HFFc6 (cell line): ENCODE measurements at places on chromosomes 1 and 21. TPM values are rescaled to one million over a fixed set of nuclear protein-coding genes. Genes with fewer than 3 reads are reported as not detected.

Gene ANKRD35
- total RNA-seq: 1.0 and 2.3 TPM in 2 replicates

Gene TSTD1
- not detected in 3 replicates for total RNA-seq

Gene OR2T1
- total RNA-seq: not detected in 2 replicates

Gene PLA2G2F
- total RNA-seq: not detected in 3 replicates

Gene FCMR
- total RNA-seq: 0.33 to 0.60 TPM (median 0.53 TPM) in 3 replicates

Gene RHEX
- not detected in 3 replicates for total RNA-seq

Gene HCRTR1
- total RNA-seq: not detected in 3 replicates

- H3K4me3 ChIP-seq: no peak overlapping the region
- H3K4me1 ChIP-seq: peaks cover 3% of the 10 kb centered on the region
- DNase-seq: no peak
- no peaks in the 10 kb centered on the region; the same call in 1 of the 2 replicates for H3K27me3 ChIP-seq
Measured at GRCh38 chr1:186708694-186709097, 28.5 kb upstream of the PTGS2 start.

- H3K4me3 ChIP-seq: no peak overlapping the region
- H3K36me3 ChIP-seq: no peaks in the 10 kb centered on the region
- H3K27ac ChIP-seq: no peak overlapping the region
Measured at GRCh38 chr1:35211120-35211414, 18.1 kb upstream of the SFPQ start.

GRCh38 chr1:170194451-170194850 is 48.7 kb downstream of the NTMT2 start:
- H3K36me3 ChIP-seq: no peaks in the 10 kb centered on the region; the same call in 1 of the 2 replicates
- H3K4me1 ChIP-seq: peaks cover 20% of the 10 kb centered on the region
- H3K4me3 ChIP-seq: no peak overlapping the region
- no peak overlapping the region for H3K27ac ChIP-seq

DNA sequence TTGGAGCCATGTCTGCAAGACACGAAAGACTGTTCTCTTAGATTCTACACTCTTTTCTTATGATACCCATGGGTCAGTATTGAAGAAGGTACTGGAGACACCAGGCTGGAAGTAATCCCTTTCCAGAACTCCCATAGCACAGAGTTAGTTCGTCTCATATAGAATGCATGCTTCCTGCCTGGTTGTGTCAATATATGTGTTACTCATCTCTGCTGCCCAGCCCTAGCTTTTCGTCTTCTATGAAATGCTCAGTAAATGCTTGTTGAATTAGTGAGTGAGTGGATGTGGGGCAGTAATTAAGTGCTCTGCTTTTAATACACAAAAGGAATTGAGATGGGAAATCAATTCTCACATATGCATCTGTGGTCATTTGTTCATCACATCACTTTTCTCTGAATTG is 32.1 kb downstream of the ADCY10 start:
- H3K36me3 ChIP-seq: peaks cover 4% of the 10 kb centered on the region; the same call in 1 of the 2 replicates
- DNase-seq: peak; percentile 53
- H3K27me3 ChIP-seq: no peaks in the 10 kb centered on the region; the same call in none of the 2 replicates
- peak overlapping the region; percentile 56 for H3K27ac ChIP-seq
- H3K4me3 ChIP-seq: no peak overlapping the region; the same call in 1 of the 2 replicates

DNA sequence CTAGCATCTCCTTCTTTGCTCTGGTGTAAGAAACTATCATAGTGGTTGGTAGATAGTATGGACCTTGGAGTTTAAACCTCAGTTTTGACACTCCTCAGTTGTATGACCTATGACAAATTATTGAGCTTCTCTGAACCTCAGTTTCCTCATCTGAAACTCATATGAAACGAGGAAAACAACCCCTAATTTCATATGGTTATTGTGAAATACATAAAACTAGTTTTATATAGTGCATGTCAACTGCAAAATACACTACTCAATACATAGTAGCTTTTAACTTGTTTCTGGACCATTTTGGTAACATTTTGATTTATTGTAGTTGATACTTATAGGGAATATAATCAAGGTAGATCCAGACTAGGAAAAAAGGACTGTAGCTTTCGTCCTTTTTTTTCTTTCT is 32.9 kb downstream of the CLIC4 start:
- peaks cover 2% of the 10 kb centered on the region; the same call in 1 of the 2 replicates for H3K27me3 ChIP-seq
- peaks cover 81% of the 10 kb centered on the region for H3K4me1 ChIP-seq
- H3K27ac ChIP-seq: no peak overlapping the region
- H3K36me3 ChIP-seq: peaks cover 43% of the 10 kb centered on the region

GRCh38 chr1:163202833-163203451 is at the start of gene RGS5:
Gene RGS5 (minus strand): TSS chr1:163202916. CDS start chr1:163202835, 81 bp downstream.
- H3K36me3 ChIP-seq: no peaks in the 10 kb centered on the region
- no peak for DNase-seq
- H3K27ac ChIP-seq: peak within 1 kb of the TSS; percentile 80
- H3K27me3 ChIP-seq: no peaks in the 10 kb centered on the region

- H3K4me3 ChIP-seq: no peak overlapping the region
- peak; percentile 5 for DNase-seq
- H3K27ac ChIP-seq: no peak overlapping the region
- H3K4me1 ChIP-seq: peaks cover 10% of the 10 kb centered on the region
- no peaks in the 10 kb centered on the region for H3K36me3 ChIP-seq
Measured at GRCh38 chr1:237386362-237387143, 344.6 kb downstream of the RYR2 start.

DNA sequence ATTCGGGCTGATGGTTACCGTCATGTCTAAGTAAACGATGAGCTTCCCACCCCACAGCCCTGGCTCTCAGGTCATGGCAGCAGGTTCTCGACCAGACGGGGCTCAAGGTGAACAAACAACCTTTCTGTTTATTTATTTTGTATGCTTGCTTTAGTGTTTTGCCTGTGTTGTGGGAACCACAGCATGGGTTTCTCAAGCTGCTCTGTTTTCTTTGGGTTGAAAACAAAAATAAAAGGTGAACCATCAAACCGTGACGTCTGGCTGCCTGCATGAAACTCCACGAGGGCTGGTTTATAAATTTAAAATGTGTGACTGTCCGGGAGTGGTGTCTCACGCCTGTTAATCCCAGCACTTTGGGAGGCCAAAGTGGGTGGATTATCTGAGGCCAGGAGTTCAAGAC is 28.0 kb downstream of the TMEM51 start:
- H3K4me3 ChIP-seq: no peak overlapping the region
- no peaks in the 10 kb centered on the region; the same call in 1 of the 2 replicates for H3K27me3 ChIP-seq
- H3K27ac ChIP-seq: no peak overlapping the region
- no peak for DNase-seq

- H3K4me3 ChIP-seq: no peak overlapping the region
- peaks cover 5% of the 10 kb centered on the region; the same call in 1 of the 2 replicates for H3K4me1 ChIP-seq
- no peak for DNase-seq
- peaks cover 19% of the 10 kb centered on the region for H3K27me3 ChIP-seq
- no peak overlapping the region for H3K27ac ChIP-seq
- no peaks in the 10 kb centered on the region for H3K36me3 ChIP-seq
Measured at GRCh38 chr1:11648732-11649158, 5.5 kb downstream of the FBXO2 start.

DNA sequence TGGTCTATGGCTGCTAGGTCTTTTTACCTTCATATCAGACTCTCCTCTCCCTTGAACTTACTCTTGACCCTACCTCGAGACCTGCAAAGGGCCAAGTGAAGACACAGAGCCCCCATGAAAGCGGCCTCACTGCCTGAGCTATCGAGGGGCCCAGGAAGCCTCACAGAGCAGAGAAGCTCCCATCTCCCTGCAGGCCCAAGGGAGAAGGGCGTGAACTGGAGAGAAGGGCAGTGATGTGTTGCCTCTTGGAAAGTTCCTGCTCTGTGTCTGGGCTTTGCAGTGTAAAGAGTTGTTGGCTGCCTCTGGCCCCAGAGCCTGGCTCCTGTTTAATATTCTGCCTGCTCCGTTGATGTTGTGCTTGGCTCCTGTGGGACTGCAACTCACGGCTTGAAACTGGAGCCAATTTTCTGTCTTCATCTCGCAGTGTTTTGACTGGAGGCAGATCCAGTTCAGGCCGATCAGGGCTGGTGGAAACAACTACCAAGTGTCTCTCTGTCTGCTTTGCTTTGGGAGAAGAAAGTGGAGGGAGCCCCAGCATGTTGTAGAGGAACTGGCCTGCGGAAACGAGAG is 4.3 kb downstream of the SERTAD4 start:
- no peak for DNase-seq
- peaks cover 6% of the 10 kb centered on the region for H3K27me3 ChIP-seq
- peaks cover 63% of the 10 kb centered on the region for H3K4me1 ChIP-seq
- H3K4me3 ChIP-seq: no peak overlapping the region
- no peak overlapping the region for H3K27ac ChIP-seq
